CD4-positive, alpha-beta memory T cell (primary cell): ENCODE measurements at places on chromosomes 12 and 14. TPM values are rescaled to one million over a fixed set of nuclear protein-coding genes. Genes with fewer than 3 reads are reported as not detected.

LYZ gene
- total RNA-seq = 42.3 TPM

DNA sequence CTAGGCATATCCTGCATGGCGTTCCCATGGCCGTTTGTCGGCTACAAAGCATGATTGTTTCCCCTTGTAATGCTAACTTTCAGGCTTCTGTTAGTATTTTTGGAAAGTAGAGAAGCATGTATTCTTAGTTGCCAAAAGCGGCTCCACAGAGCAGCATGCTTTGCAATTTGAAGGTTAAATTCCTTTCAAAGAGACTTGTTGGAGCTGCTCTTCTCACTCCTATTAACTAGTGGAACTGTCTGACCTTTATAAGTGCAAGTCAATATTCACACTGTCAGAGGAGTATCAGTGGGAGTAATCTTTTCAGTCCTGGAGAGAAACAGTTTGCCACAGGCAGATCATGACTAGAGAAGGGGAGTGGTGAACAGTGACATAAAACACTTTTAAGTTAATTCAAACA is 656.1 kb upstream of the NOVA1 start:
- H3K27ac ChIP-seq = no peak overlapping the region
- DNase-seq = no peak
- no peak overlapping the region for H3K4me3 ChIP-seq
- H3K4me1 ChIP-seq = no peaks in the 10 kb centered on the region
- H3K27me3 ChIP-seq = no peaks in the 10 kb centered on the region
- H3K36me3 ChIP-seq = no peaks in the 10 kb centered on the region

- H3K27me3 ChIP-seq = no peaks in the 10 kb centered on the region
- H3K4me3 ChIP-seq = peak overlapping the region; percentile 80
- peak overlapping the region; percentile 54 for H3K27ac ChIP-seq
- no peaks in the 10 kb centered on the region for H3K36me3 ChIP-seq
- DNase-seq = no peak
- H3K4me1 ChIP-seq = peaks cover 39% of the 10 kb centered on the region
These were observed 591 bp downstream of the GXYLT1 start for GRCh38 chr12:42144158-42144407.

DNA sequence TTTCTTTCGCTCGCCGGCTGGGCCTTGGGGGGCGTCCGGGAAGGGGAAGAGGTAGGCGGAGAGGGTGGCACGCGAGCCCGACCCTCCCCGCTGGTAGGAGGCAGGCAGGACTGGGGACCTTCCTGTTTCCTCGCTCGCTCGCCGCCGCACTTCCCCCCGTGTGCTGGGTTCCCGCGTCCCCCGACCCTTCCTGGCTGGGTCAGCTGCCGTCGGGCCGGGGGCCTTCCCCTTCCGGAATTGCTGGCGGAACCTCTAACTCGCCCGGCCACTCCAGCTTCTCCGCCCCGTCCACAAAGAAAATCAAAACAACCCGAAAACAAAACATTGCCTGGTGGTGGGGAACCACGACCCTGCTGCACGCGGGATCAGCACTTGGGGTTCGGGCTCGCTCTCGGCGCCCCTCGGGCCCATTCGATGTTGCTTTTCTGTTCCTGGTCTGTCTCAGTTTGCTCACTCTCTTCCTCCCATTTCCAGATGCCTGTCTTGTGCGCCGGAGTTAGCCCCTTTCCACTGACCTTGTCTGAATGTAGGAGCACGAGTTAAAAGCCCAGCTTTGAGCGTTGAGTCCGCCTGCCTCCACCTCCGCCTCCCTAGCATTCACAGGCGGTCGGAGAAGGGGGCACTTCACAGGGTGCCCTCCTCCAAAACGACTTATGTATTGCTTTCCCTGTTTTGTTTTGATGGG is 581 bp downstream of the PAPOLA start:
- H3K27ac ChIP-seq = peak overlapping the region; percentile 94
- H3K27me3 ChIP-seq = no peaks in the 10 kb centered on the region
- no peaks in the 10 kb centered on the region for H3K36me3 ChIP-seq
- H3K4me1 ChIP-seq = peaks cover 49% of the 10 kb centered on the region

- H3K4me3 ChIP-seq = no peak overlapping the region
- no peaks in the 10 kb centered on the region for H3K36me3 ChIP-seq
- no peaks in the 10 kb centered on the region for H3K27me3 ChIP-seq
- H3K27ac ChIP-seq = no peak overlapping the region
- DNase-seq = no peak
These were observed 84.9 kb downstream of the EFCAB11 start for GRCh38 chr14:89869606-89870005.
